ENCODE measurements at places on chromosomes 6 and 20.

- DNase-seq: peak; percentile 84
Observed at GRCh38 chr20:49484180-49485140, 2.0 kb upstream of the KCNB1 start.

DNA sequence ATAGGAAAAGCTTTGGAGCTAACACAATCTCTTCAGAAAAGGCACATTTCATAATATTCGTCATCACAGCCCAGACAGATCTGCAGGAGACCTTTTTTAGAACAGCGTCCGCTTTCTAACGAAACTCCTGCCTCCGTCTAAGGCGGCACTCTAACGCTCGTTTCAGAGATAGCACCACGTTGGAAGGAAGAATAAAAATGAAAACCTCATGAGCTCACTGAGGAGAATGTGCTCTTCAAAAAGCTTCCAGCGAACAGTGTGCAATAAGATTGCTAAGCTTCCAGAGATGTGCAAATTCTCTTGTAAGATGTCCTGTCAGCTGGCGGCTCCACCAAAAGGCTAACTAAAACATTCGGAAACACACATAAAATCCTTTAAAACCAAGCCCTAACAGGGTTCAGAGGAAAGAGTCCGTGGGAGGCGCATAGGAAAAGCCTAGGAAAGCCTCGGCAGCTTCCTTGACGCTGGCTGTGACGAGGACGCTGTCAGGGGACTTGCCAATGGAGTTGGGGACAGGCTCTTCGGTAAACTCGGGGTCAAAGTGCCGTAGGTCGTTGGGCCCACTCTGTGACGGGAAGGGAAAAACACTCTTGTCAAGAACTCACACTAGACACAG, 117.6 kb upstream of the SLC2A12 start:
- no peak for DNase-seq

DNA sequence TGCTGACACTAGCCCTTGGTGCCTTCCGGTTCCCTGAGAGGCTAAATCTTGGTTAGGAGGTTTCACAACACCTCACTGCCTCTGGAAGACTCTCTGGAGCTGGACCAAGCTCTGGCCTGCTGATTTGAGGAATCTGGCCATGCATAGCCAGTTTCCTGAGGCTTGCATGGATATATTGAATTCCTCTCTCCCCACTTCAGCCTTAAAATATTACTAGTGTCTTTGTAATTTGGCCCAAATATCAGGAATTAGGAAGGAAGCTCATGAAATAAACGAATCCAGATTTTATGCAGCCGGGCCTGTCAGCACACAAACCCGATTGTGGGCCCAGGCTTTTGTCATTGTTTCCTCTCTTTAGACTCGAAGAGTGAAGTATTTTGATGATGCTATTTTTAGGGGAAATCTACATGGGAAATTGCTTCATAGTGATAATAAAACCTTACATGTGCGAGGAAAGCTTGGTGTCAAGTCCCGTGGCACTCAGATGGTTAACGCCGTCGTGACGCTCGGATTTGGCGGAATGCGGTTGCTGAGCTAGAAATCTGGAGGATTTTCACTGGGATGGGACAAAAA, 144.4 kb downstream of the PHACTR3 start:
- no peak for DNase-seq

DNA sequence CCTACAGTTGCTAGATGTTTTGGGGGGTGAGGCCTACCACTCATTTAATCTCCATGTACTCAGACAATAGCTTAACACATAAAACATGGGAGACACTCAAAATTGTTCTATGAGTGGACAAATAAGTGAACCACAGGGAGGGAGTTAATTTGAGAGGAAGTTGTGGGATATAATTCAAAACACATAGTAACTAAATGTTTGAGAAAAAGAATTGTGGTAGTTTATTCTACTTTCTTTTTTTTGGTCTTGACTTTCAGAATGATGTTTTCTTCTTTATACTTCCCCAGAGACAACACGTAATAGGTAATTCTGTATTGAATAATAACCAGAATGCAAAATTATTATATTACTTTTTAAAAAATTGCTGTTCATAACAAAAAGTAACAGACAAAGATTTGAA, 453.8 kb downstream of the RFPL4B start:
- no peak for DNase-seq

DNA sequence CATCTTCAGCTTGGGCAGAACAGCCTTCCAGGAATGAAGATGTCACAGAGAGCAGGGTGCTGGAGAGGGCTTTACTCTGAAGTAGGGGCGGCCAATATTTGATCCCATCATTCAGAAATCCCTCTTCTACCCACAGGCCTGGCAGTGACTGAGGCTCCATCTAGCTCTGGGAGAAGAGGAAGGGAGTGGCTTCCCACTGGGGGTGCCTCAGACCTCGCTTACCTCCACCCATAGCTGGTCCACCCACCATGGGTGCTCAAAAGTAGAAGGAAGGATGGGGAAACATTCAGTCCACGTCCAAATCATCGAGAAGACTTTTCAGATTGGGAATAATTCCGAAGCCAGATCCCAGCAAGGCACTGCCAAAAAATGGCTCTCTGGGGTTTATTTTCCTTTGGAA, 11.8 kb upstream of the THBD start:
- DNase-seq: no peak

DNA sequence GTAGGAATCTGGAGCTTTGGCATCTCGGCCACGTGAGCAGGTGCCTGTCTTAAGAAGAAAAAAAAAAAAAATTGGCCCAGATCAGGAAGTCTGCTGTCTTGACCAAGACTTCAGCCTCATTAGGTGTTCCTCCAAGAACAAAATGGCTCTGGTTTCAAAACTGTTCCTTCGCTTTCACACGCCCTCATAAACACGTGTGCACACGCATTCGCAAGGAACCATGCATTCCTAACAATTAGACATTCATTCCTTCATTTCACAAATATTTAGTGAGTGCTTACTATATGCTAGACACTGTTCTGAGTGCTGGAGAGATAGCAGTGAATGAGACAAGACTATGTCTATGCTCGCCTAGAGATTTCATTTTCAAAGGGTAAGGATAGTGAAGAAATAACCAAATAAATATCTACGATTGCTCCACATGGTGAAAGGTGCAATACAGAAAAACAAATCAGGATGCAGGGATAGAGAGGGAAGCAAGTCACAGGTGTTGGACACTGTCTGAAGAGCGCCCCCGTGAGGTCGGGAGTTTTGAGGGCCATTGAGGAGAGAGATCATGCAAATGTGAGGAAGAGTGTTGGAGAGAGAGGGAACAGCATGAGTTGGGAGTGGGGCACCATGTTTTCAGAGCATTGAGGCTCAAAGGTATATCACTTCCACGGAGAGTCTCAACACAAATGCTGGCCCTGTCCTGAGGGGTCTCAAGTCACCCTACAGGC, 53.3 kb downstream of the CCDC170 start:
- DNase-seq: no peak

GRCh38 chr6:39577446-39578165, 147.6 kb downstream of the KIF6 start:
- DNase-seq: no peak

- no peak for DNase-seq
Observed at GRCh38 chr20:55439070-55439469, 566.2 kb downstream of the CBLN4 start.

GRCh38 chr6:150452428-150453243, 83.8 kb downstream of the IYD start:
- no peak for DNase-seq
